Stimulated activated CD8-positive, alpha-beta memory T cell treated with anti-CD3 and anti-CD28 coated beads, Interleukin-7, amount 100 ng/mL, for 1 hour (primary cell): ENCODE measurements at places on chromosomes 4 and X.

DNA sequence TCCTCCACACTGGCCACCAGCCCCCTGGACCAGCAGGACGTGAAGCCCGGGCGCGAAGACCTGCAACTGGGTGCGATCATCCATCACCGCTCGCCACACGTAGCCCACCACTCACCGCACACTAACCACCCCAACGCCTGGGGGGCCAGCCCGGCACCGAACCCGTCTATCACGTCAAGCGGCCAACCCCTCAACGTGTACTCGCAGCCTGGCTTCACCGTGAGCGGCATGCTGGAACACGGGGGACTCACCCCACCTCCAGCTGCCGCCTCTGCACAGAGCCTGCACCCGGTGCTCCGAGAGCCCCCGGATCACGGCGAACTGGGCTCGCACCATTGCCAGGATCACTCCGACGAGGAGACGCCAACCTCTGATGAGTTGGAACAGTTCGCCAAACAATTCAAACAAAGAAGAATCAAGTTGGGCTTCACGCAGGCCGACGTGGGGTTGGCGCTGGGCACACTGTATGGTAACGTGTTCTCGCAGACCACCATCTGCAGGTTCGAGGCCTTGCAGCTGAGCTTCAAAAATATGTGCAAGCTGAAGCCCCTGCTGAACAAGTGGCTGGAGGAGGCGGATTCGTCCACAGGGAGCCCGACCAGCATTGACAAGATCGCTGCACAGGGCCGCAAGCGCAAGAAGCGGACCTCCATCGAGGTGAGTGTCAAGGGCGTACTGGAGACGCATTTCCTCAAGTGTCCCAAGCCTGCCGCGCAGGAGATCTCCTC, 600 bp downstream of the POU3F4 start:
- no peak for DNase-seq

GRCh38 chr4:118086344-118086743, 52.1 kb downstream of the NDST3 start:
- DNase-seq, result no peak

GRCh38 chr4:1405636-1406393, 427 bp downstream of the NKX1-1 start:
- DNase-seq, result no peak

DNA sequence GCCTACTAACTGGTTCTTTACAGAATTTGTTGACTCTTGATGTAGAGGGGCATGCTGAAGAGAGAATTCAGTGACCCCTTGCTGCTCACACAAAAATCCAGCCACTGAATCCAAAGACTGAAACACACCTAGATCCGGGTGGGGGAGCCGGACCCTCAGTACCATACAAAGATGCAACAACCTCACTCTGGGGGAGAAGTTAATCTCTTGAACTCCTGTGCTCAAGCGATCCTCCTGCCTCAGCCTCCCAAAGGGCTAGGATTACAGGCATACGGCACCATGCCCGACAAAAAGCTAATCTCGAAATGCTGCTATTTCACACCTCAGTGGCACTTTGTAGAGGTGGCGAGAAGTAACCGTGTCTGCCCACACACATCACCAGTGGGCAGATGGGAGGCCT, 88.8 kb upstream of the HELT start:
- no peak for DNase-seq

DNA sequence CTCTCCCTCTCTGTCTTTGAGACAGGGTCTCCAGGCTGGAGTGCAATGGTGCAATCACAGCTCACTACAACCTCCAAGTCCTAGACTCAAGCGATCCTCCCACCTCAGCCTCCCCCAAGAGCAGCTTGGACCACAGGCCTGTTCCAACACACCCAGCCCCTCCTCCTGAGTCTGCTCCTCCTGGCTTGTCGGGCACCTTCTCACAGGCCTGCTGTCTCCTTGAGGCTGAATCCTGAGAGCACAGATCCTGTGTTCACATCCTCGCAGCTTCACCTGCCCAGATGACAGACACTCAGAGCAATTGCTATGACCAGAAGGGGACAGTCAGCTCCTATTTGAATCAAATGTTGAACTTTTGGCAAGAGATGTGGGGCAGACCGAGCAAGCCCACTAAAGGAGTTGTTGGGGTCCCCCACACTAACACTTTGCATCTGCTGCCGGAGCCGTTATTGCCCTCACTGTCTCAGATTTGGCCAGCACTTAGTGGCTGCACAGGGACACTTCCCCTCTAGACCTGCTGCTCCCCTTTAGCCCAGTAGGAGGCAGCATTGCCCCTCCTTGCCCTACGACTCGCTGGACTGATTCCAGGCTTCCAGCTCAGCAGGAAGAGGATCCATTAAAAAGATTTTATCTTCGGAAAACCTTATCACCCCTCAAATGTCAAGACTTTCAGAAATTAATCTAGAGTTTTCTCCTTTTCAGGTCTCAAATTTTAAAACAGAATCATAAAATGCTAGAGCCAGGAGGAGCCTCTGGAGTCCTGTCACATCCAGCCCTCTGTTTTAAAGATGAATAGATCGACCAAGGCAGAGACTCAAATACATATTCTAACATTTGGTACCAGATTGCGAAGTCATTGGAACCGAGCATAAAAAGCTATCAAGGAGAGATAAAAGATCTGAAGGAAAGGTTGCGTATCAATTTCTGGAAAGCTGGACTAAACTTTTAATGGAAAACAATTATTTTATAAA, 113.7 kb downstream of the USP46 start:
- peak; percentile 11 for DNase-seq

DNA sequence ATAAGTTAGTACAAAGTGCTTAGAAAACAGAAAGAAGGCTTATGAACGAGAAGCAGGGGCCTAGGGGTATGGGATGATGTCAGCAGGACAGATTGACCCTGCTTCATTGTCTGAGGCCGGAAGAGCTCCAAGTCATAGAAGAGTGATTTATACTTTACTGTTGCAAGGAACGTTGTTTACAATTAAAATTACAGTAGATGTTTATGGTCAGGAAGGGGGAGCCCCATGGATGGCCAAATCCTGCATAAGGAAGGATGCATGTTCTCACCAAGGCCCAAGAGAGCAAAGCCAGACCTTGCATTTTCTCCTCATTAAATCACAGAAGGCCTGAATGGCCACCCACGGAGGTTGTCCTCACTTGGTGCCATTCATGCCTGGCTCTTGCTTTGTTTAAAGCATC, 115.3 kb downstream of the LDB2 start:
- no peak for DNase-seq

- DNase-seq, result no peak
Measured at GRCh38 chrX:19543951-19544381, 28.7 kb upstream of the MAP3K15 start.

DNA sequence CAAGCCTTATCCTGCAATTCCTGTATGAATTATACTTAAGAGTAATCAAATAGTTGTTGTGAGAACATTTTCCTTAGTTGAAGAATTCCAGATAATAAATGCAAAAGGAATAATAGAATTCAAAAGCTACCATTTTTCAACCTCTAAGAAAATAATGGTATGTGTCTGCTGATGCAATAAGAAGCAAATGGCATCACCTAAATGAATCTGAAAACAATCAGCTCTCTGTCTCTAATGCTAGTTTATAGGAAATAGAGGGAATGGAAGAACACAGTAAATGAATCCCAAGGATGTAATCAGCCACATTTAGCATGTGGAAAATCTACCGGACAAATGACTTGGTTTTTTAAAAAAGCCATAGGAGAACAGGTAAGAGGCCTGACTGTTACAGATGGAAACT, 115.1 kb downstream of the DCHS2 start:
- no peak for DNase-seq

DNA sequence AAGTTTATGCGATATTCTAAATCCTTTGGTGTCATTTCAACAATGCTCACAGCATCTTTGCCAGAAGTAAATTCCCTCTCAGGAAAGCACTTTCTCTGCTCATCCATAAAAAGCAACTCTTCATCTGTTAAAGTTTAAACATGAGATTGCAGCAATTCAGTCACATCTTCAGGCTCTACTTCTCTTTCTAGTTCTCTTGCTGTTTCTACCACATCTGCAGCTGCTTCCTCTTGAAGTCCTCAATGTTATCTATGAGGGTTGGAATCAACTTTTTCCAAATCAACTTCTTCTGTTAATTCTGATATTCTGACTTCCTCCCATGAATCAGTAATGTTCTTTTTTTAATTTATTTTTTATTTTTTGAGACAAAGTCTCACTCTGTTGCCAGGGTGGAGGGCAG, 100.9 kb downstream of the LCORL start:
- DNase-seq, result no peak

- no peak for DNase-seq
Measured at GRCh38 chrX:51395810-51396728, 63.4 kb downstream of the NUDT10 start.

DNA sequence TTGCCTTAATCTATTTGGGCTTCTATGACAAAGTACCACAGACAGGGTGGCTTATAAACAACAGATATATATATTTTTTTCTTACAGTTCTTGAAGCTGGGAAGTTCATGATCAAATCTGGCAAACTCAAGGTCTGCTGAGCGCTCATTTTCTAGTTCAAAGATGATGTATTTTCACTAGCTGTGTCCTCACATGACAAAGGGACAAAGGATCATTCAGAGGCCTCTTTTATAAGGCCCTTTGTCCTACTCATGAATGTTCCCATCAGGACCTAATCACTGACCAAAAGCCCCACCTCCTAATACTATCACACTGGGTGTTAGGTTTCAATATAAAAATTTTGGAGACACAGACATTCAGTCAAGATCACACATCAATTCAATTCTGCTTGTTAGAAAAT, 2025.2 kb downstream of the PCDH7 start:
- no peak for DNase-seq

DNA sequence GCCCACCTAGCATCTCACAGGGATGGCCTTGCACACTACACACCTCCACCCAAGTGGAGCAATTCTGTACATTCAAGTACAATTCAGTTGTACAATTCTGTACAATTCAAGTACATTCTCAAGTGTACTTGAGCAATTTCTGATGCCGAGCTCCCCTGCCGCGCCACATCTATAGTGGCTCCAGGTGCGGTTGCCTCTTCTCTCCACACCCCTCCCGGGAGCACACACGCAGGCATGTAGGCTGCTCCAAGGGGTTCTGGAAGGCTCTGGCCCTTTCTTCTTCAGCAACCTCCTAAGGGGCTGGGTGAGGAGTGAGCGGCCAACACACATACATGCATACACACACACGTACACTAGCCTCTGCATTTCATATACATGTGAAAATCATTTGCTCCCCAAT, 18.9 kb upstream of the DUSP9 start:
- no peak for DNase-seq

- no peak for DNase-seq
Measured at GRCh38 chrX:106698693-106699092, 27.8 kb upstream of the RNF128 start.

DNA sequence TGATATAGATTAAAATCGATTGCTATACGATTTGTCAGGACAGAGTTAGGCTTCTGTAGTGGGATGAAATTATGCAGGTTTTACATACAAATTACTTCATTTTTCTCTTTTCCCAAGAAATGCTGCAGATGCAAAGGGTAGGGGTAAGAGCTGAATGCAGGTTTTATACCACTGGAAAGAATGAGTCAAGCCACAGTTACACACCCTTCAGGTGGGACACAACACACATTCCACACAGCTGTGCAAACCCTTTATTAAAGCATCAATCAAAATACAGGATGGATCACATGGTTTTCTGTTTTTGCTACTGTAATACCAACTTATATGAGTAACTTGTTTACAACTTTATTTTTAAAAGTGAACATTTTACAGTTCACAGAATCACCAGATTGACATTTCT, 39.8 kb downstream of the MFAP3L start:
- DNase-seq, result no peak

DNA sequence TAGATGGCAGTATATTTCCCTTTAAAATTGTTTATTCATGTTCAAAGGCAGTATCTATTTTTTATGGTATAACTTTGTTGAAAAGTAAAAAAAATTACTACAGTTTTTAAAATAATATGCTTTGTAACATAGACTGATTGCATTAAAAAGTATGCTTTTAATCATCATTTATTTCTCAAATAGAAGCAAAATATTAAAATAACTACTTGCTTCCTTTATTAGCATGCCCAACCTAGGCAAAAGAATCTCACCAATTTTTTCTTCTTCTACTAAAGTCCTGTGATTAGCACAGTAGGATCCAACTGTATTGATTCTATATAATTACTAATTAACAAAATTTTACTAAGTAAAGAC, 69.6 kb upstream of the NFKB1 start:
- DNase-seq, result no peak

- no peak for DNase-seq
Measured at GRCh38 chr4:32030406-32030805, 1310.2 kb downstream of the PCDH7 start.

DNA sequence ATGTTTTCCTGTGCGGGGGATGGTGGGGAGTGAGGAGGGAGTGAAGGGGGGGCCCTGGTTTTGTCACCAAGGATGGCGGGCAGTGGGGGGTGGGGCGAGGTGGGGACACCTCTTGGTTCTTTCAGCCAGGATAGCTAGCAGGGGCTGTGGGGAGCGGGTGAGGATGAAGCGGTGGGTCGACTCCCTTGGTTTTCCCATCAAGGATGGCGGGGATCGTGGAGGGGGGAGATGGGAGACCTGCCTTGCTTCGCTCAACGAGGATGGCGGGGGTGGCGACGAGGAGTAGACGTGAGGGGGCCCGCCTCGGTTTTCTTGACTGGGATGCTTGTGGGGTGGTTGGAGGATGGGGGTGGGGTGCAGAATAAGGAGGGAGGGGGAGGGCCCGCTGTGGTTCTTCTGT, 643 bp downstream of the FHL1 start:
- no peak for DNase-seq

DNA sequence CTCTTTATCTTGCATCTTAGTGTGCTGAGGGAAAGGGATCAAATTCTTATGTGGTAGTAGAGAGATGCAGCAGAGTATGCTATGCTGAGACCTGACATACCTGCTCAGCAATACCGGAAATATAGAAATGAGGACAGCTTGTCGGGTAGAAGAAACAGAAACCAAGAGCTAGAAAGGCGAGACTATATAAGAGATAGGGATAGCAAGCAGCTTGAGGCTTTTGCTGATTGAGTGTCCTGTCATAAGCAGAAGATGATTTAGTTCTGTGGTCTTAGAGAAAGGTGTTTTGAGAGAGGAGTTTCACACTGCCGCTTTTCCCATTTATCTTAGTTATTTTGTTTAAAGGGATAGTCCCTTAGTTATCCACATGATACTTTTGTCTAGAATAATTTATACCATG, 31.7 kb downstream of the USP9X start:
- DNase-seq, result no peak

DNA sequence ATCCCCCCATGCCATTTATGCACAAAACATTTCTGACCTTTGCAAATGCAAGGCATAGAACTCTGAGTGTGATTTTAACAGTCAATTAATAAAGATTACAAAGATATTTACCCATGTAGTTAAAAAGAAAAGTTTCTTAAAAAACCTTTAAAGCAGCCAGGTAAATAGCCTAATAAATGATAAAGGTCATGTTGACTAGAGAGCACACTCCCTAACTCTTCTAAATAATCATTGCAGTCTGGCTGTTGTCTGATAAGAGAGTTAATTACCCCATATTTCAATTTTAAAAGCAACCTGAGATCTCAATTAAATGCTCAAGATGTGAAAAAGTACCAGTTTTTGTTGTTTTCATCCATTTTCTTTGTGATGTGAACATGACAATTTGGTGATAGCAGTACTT, 291.5 kb upstream of the SMIM31 start:
- no peak for DNase-seq

- DNase-seq, result no peak
Measured at GRCh38 chrX:86370927-86371326, 222.7 kb downstream of the DACH2 start.
